ENCODE measurements at places on chromosomes 7 and 10.

- no peak for DNase-seq
Measured at GRCh38 chr7:155507576-155507975, 38.8 kb downstream of the CNPY1 start.

- no peak for DNase-seq
Measured at GRCh38 chr7:20788420-20788990, 1.8 kb upstream of the SP8 start.

GRCh38 chr7:106779877-106780276, 85.2 kb upstream of the PIK3CG start:
- no peak for DNase-seq

DNA sequence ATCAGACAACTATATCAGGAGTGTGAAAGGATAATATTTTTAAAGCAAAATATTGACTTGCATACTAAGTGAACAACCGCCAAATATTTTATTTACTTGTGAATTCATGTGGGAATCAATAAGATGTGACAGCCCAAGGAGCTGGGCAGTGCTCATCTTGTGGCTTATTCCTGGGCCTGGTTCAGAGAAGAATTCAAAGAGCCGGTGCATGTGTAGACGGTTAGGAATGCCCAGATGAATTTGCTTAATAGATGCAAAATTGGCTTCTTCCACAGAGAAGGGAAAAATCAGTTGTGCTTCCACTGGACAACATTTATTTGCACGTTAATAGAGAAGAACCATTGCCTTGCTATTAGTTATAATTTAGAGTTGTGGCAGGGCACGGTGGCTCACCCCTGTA, 4.4 kb downstream of the MYL7 start:
- DNase-seq = no peak

DNA sequence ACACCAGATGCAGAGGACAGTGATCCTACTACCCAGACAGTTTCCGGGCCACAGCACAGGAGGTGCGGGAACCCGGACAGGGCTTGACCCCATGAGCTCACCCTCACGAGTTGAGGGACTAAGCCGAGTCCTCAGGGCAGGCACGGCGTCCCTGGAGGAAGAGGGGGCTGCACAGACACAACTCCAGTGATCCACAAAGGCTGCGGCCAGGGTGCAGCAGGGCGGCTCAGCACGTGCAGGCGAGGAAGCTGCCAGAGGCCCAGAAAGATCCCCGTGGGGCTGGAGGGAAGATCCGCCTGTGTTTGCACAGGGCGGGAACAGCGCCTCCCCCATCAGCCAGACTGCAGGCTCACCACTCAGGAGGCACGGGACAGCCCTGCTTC, 45.9 kb upstream of the TMEM72 start:
- no peak for DNase-seq

DNA sequence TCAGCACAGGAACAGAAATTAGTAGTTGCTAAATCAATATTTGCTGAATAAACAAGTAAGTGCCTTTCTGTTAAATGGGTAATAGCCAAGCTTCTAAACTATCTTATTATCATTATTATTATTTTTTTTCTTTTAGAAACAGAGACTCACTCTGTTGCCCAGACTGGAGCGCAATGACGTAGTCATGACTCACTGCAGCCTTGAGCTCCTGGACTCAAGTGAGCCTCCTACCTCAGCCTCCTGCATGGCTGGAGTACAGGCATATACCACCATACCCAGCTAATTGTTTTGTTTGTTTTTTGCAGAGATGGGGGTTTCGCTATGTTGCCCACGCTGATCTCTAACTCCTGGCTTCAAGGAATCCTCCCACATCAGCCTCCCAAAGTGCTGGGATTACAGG, 12.3 kb upstream of the ELN start:
- DNase-seq = no peak

GRCh38 chr10:16909961-16910792, 93.0 kb upstream of the RSU1 start:
- DNase-seq = no peak

- DNase-seq = no peak
Measured at GRCh38 chr7:104664648-104665047, 336.2 kb downstream of the LHFPL3 start.

DNA sequence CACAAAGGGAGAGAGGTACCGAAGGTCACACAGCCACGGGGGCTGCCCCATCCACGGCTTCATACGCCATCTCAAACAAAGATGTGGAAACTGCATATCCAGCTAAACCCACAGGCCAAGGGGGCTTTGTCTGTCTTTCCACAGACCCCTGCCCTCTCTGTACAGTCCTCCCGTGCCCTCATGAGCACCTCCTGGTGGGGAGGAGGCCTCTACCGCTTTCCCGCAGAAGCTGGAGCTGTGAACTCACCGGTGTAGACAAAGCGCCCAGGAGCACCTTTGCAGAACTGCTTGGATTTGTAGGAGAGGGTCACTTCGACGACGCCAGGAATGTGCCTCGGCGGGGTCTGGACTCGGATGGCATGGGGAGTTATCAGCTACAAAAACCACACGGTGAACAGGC, 97.2 kb downstream of the EBF3 start:
- no peak for DNase-seq

DNA sequence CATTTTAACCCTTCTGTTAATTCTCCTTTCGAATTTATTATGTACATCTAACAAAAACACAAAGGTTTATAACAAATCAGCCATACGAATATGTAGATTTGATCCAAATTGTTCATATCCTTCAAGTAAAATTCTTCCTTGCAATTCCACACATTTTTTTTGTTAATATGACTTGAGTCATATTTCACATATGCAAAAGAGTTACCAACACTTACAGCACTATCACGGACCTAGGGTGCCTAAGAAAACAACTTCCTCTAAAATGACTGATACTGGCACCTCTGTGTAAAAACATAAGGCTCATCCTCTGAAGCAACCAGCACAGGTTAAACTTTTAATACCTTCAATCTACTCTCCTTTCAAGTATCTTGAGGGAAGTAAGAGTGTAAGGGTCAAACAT, 451.8 kb downstream of the SEMA3D start:
- DNase-seq = no peak

- no peak for DNase-seq
Measured at GRCh38 chr7:84057576-84057975, 137.0 kb downstream of the SEMA3A start.

DNA sequence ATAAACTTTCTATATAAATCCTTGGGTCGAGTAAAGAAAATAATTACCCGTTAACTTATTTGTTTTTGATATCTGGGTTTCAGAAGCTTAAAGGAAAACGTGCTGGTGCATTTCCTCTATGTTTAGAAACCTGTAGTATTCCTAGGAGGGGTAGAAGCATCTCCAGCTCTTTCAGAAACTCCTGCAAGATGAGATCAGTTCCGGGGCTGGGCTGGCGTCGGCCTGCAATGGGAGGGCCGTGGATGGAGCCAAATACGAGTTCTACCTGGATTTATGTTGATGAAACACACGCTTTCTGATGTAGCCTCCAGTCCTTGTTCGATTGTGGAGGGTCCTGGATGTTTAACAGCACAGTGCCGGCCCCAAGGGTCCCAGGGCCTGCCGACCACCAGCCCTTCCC, 35.8 kb upstream of the DIP2C start:
- no peak for DNase-seq

GRCh38 chr10:100881556-100882213, 31.1 kb upstream of the SLF2 start:
- DNase-seq = no peak

DNA sequence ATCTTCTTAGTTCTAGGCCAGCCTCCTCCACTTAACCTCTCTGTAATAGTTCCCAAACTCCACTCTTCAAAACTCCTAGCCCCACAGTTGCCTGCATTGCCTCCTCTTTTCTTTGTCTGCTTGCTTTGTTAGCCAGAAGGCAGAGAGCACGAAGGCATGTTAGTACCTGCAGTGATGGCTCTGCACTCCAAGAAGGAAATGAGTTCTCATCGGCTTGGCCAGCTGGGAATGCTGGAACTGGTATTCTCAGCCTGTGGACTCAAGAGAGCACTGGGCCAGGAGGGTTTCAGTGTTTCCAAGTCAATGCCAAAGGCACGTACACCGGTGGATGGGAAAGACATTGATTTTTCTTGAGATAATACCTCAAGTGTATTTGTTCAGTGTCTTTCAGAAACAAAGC, 66.3 kb upstream of the HABP2 start:
- DNase-seq = no peak

- DNase-seq = no peak
Measured at GRCh38 chr10:79610601-79611191, at the start of gene SFTPA1. SFTPA1 (plus strand) TSS chr10:79610939; CDS start chr10:79611826, 887 bp downstream.

DNA sequence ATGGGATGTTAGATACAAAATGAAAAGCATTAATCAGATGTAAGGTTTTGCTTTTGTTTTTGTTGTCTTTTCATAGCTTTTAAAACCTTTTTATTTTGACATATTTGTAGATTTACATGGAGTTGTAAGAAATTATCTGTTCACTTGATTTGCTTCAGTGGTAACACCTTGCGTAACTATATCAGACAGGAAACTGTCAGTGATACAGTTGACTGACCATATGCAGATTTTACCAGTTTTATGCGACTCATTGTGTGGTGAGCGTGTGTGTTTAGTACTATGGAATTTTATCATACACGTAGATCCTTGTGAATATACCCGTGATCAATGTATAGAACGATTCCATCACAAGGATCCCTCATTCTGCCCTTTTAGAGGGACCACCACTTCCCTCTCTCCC, 701.4 kb downstream of the SUGCT start:
- DNase-seq = no peak

- peak; percentile 39 for DNase-seq
Measured at GRCh38 chr7:131111081-131111576, 216.5 kb upstream of the MKLN1 start.

GRCh38 chr10:110829721-110830410, 41.9 kb upstream of the PDCD4 start:
- no peak for DNase-seq

DNA sequence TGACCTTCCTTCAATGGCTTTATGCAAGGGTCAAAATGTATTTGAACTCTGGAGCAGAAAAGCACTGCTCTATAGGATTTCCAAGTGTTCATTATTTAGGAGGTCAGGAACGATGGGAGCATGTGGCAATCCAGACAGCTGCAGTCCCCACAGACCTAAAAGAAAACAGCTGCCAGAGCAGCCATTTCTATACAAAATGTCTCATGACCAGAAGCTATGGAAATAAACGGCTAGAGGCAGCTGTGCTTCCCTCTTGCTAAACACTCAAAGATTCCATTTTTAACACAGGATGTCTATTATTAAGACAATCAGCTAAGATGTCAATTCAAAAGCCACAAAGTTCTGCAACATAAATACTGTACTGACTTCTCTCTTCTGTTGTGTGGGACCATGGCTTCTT, 879.1 kb upstream of the C7orf33 start:
- DNase-seq = no peak

GRCh38 chr10:121941532-121941931, 13.7 kb upstream of the ATE1 start:
- DNase-seq = no peak

DNA sequence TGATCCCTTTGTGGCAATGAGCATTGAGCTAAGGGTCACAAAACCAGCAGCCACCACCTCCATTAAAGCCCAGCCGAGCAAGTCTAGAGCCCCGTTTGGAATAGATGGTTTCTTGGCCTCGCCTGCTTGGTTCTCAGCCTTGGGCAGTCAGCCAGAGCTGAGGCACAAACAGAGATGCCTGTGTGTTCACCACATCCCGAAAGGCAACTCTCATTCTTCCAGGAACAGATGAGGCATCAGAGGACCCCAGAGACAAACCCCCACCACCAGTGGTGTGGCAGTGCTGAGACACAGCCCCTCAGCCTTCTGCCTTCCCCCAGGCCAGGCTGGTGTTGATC, 203.3 kb upstream of the ZMIZ1 start:
- no peak for DNase-seq

GRCh38 chr10:78963074-78964034, 105.4 kb upstream of the ZMIZ1 start:
- no peak for DNase-seq

GRCh38 chr7:27948861-27949260, 208.9 kb downstream of the TAX1BP1 start:
- DNase-seq = no peak

DNA sequence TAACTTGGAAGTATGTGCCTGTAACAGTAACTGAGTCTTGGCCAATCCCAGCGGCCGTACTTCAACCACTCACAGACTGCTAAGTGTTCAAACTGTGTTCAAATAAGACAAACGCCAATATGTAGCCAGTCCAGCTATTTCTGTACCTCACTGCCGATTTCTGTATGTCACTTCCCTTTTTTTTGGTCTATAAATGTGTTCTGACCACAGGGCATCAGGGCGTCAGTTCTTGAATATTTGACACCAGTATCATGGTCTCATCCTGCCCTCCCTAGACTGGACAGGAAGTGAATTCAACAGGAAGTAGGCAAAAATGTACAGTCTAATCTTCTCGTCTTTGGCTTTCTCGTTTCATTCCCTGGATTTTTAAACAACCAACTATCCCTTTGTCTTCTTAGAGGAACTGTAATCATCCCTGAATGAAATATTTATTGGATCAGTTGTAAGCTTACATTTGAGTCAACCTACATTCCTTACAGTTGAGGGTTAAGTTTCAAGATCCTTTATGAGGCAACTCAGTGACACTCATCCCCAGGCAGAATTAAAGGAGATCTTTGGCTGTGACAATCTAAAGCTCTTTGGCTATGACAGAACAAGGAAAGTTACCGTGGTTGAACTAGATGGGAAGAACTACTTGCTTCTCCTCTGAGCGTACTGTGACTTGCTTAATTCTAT, 232.7 kb downstream of the NSUN6 start:
- no peak for DNase-seq

- no peak for DNase-seq
Measured at GRCh38 chr10:97607095-97607636, 17.6 kb downstream of the C10orf62 start.

DNA sequence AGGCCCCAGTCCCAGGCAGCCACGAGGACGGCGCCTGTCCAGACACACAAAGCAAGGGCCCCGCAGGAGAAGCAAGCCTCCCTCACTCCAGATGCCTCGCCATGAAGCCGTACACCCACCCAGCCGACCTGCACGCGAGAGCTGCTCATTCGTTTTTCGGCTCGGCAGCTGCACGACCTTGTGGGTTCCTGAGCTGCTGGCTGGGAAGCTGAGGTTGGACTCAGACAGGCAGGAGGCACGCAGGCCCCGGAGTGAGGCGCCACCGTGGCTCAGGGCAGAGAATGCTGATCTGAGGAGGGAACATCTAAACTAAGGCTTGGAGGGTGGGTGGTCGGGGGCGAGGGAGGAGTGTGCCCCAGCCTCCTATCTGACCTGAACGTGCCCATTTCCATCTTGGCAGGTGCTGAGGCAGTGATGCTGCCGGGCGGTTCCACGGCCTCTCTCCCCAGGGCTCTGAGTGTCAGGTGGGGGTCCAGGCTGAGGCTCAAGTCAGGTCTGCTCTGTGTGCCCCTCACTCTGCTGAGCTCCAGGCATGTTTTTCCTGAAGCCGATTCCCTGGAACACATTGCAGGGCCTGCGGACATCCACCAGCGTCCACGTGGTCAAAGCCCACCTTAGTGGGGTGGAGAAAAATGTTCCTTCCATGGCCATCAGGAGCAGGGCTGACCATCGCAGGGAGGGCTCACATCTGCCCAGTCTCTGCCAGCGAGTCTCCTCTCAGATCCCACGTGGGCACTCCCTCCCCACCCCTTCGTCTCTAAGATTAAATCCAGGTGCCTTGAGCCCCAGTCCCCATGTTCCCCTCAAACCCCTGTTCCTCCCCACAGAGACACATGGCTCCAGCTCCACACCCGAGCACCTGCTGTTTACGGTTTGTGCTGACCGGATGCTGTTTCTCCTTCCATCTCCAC, 28.1 kb upstream of the FAM20C start:
- DNase-seq = no peak
